Dermis microvascular lymphatic vessel endothelial cell (primary cell): ENCODE measurements at places on chromosomes 5 and 9. TPM values are rescaled to one million over a fixed set of nuclear protein-coding genes. Genes with fewer than 3 reads are reported as not detected.

Gene SH3RF2
- 0.13 TPM in 1 of 2 replicates, not detected in the other for total RNA-seq

- no peak for DNase-seq
These were observed 28.5 kb downstream of the DPYSL3 start for GRCh38 chr5:147481376-147481775.

GRCh38 chr9:13139641-13140171 lies 139.8 kb downstream of the MPDZ start:
- peak; percentile 87 for DNase-seq

DNA sequence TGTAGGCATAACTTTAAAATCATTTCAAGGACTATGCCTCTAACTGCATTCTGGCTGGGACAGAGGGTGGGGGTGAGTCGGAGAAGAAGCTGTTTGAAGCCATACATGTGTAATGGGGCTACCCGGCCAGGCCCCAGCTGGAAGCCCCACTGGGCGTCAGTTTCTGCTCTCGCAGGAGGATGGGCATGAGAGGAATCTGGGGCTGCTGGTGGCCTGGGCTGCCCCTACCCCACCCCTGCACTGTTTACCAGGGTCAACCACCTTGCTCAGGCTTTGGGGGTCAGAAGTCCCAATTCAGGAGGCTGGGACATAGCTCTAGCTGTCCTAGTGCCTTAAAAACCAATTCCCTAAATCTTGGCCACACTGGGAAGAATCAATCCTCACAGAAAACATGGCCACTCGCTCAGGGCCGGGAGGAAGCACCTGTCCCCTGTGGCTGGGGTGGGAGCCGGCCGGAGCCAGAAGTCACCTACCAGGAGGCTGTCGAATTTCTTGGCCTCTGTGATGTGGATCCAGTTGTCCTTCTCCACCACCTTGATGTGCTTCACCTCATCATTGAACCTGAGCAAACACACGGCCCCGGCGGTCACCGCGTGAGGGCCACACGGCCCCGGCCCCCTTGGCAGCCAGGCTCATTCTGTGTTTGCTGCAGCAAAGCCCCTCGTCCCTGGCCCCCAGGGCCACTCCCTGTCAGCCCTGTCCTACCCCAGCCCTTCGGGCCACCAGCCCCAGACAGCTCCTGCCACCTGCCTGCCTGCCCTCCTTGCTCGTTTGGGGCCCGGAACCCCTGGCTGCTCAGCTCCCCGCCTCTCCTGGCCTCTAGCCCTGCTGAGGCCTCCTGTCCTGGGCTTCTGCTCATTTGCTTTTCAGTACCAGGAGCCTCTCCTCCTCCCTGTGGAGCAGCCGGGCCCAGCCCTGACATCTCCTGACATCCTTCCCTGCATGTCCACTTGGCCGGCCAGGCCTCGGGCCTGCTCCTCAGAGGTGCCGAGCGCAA lies 33.6 kb upstream of the SARDH start:
- DNase-seq, result no peak

- DNase-seq, result no peak
These were observed 176.1 kb downstream of the MLLT3 start for GRCh38 chr9:20446248-20446647.

DNA sequence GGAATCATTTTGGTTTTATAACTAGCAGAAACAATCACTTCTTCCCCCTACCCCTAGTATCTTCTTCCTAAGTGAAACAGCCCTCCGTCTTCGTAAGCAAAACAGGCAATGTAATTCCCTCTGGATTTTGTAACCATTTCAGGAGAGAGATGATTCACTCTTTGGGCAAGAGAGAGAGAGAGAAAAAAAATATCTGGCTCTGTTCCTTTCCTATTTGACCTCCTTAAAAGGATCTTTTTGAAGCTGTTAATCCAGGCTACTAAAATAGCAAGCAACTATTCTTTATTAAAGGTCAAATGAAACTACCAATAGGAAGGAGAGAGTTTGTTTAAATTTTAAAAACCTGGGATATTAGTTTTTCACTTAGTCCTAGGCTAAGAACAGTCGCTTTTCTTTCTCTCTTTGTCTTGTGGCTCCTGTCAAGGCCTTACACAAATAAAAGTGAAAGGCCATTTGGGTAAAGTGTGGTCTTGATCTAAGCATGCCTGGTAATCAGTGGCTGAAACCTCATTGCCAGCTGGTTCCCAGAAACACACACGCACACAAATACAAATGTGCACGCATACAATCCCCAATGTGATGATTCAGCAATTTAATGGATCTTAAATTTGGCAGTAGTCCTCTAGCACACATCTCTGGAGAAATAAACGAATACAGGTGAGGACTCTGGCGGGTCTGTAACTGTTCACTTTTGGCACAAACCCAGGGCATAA lies 70.2 kb downstream of the PRUNE2 start:
- DNase-seq, result no peak

DNA sequence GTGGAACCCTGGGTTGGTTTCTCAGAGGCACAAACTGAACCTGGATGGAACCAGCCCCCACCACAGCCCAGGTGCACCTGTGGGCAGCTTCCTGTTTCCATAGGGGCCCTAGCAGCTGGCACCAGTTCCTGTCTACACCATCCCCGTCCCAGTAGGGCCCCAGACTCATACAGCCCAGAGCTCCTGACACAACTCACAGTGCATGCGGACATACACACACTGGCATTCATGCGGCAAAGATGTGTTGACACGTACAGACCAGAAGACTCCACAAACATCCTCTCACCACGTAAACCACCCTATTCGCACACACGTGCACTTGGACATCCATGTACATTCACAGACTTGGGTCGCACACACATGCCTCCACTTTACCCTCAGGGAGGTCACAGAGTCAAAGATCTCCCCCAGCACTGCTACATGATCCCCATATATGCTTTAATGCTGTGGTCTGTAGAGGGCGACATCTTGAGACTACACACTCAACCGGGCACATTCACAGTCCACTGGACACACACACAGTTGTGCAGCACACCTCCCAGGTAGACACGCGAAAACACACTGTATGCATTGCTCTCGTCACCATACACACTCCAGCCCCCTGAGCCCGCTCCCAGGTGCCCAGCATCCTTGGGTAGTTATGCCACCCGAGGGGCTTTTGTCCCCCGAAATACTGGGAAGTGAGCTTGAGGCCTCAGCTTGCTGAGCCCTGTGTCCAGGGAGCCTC lies 22.4 kb downstream of the CXXC5 start:
- DNase-seq, result no peak

- DNase-seq, result no peak
These were observed 70.2 kb upstream of the CDH6 start for GRCh38 chr5:31122998-31123951.

GRCh38 chr5:87442419-87442818 lies 29.7 kb upstream of the CCNH start:
- DNase-seq, result no peak

GRCh38 chr9:19120877-19121276 lies 6.4 kb downstream of the PLIN2 start:
- DNase-seq, result no peak

- no peak for DNase-seq
These were observed 36.3 kb upstream of the LRRTM2 start for GRCh38 chr5:138911441-138911840.

DNA sequence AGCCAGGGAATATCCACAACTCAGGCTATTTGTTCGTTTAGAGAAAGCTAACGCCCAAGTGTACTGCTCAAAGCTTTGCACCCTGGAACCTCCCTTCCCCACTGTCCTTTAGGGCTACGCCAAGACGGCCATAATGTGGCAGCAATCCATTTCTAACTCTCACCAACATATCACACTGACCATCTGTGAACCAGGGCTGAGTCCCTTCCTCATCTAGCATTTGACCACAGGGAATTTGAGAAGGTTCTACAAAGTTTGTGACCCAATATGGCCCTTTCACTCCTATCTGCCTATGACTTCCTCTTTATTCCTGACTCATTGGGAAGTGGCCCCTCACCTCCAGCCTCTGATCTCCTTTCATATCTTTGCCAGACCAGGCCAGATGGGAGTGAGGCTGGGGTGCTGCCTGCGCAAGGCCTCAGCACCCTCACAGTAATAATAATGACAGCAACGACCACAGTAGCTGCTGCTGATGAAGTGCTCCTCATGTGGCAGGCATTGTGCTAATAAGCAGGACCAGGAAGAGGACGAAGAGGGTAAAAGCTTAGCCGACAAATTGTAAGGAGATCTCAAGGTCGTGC lies 9.3 kb upstream of the ARAP3 start:
- DNase-seq, result no peak
